ENCODE measurements at places on chromosomes 3 and 15.
A peak's percentile ranks its signal among the peaks of the same experiment; 100 is the strongest.

- peak; percentile 19 for DNase-seq
Observed at GRCh38 chr3:47716656-47717055, 65.0 kb downstream of the SMARCC1 start.

GRCh38 chr3:128094295-128095151, 29.1 kb downstream of the RUVBL1 start:
- no peak for DNase-seq

DNA sequence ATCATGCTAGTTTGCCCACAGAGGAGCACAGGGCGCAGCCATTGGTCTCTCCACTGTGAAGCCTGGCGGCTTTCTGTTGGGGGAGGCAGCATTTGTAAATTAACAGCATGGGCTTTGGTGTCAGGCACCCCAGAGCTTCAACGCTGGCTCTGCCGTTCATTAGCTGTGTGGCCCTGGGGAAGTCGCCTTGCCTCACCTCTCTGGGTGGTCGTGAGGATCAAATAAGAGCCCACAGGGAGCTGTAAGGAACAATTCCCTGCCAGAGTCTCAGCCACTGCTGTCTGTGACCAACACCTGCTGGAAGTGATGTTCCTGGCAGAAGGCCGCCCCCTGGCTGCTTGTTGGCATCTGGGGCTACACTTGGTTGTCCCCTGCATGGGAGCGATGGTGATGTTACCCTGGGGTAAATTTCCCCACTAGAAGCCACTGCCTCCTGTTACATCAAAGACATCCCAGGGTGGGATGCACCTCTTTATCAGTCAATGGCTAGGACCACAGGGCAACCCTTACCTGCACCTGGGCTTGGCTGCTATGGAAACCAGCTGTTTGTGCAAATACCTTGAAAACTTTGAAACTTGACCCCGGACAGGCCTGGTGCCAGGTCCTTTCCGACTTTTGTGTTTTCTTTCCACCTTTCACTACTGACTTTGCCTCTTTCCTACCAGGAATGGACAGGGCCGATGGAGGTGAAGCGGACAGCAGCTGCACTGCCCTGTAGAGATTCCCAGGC, 36.9 kb downstream of the DNASE1L3 start:
- peak; percentile 33 for DNase-seq

GRCh38 chr3:140341817-140342403, 336.0 kb upstream of the TRIM42 start:
- DNase-seq: no peak

DNA sequence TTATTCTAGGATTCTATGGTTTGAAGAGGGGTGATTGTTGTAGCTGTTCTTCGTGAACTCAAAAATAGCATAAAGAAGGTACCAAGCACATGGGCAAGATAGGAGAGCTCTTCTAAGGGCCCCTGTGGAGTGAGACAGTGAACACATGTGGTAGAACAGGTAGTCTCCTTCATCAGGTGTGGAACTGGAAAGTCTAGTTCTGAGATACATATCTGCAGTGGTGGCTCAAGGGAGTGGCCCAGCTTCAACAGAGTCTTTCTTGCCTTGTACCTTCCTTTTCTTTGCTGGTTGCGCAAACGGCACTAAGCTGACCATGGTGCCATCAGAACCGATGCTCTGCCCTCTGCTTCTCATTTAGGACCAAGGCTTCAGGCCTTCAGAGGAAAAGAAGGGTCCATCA, 65.2 kb downstream of the CERS3 start:
- no peak for DNase-seq

DNA sequence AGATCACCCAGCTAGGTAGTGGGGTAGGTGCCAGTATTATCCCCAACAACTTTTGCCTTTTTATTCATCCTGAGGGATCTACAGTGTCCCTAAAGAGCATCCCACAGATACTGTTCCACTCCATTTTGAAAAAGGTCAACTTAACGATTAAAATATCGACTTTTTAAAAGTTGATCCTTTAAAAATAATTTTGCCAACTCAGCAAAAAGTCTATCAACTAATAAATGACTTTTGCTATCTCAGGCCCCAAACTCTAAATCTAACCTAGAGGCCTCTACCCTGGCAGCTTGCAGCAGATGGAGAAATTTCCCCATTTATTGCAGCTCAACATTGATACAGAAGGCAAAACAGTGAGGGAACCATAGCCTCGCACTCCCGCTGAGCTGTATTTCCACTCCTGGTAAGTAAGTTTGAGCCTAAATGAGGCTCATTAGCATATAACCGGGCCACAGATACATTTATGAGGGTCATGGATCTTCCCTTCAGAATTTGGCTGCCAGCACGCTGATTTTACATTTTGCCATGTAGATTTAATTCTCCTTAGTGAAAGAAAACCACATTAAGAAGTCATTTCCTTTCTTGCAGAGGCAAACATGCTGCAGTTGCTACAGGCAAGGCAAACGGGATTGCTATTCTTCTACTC, 704.1 kb upstream of the CFAP20DC start:
- no peak for DNase-seq

DNA sequence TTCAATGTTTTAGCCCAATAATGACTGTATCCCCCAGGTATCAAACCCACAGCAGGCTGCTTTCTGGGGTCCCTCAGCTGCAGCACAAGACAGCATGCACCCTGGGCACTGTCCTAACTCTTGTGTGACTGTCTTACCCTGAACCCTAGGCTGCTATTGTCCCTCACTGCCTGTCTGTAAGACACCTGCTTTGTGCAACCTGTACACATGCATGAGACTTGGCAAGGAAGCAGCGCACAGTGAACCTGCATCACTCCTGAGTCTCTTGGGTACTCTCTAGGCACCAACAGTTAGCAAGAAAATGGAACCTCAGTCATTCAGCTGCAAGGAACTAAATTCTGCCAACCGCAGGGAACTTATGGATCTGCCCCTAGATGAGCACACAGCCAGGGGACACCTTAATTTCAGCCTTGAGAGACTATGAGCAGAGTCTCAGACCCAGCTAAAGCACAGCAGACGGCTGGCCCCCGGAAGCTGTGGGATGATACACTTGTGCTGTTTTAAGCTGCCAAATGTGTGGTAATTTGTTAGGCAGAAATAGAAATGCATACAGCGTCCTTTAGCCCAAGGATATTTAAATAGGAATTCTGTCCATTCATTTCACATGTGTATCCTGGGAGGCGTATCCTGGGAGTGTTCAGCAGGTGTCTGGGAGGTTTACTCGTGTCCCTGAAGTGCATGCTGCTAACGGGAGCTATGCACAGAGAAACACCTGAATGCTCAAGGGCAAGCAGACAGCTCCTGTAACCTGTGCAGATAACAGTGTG, 223.8 kb downstream of the KLF13 start:
- no peak for DNase-seq

- peak; percentile 12 for DNase-seq
Observed at GRCh38 chr3:73669260-73669659, 44.5 kb upstream of the PDZRN3 start.

GRCh38 chr3:61173676-61174075, 77.6 kb downstream of the FHIT start:
- DNase-seq: no peak

GRCh38 chr3:192929146-192929545, 11.5 kb upstream of the MB21D2 start:
- peak; percentile 36 for DNase-seq

DNA sequence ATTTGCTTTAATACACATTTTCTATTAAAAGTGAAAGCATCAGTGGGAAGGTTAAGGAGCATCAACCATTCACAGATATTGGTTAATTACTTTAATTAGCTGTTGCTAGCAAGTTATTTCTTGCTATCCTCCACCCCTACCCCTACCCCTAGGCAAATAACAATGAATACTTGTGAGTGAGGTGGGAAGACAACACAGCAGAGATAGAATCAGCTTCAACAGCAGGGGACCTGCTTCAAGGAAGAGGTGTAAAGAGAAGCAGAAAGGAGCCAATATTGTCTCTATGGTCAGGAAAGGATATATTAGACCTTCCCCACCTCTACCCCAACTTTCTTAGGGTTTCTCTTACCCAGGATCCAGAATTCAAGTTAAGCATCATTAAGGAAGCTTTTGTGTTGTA, 149.4 kb downstream of the SNRK start:
- no peak for DNase-seq

GRCh38 chr3:55637906-55638638, 151.0 kb upstream of the WNT5A start:
- DNase-seq: no peak

- peak; percentile 58 for DNase-seq
Observed at GRCh38 chr3:194315965-194316361, 35.2 kb downstream of the CPN2 start.

- DNase-seq: no peak
Observed at GRCh38 chr3:36250191-36250590, 130.1 kb upstream of the STAC start.

- DNase-seq: no peak
Observed at GRCh38 chr3:55426486-55426885, 60.6 kb downstream of the WNT5A start.

GRCh38 chr3:126413693-126414080, 19.0 kb downstream of the CFAP100 start:
- DNase-seq: no peak

- DNase-seq: no peak
Observed at GRCh38 chr3:125108833-125109535, 53.2 kb upstream of the HEG1 start.

DNA sequence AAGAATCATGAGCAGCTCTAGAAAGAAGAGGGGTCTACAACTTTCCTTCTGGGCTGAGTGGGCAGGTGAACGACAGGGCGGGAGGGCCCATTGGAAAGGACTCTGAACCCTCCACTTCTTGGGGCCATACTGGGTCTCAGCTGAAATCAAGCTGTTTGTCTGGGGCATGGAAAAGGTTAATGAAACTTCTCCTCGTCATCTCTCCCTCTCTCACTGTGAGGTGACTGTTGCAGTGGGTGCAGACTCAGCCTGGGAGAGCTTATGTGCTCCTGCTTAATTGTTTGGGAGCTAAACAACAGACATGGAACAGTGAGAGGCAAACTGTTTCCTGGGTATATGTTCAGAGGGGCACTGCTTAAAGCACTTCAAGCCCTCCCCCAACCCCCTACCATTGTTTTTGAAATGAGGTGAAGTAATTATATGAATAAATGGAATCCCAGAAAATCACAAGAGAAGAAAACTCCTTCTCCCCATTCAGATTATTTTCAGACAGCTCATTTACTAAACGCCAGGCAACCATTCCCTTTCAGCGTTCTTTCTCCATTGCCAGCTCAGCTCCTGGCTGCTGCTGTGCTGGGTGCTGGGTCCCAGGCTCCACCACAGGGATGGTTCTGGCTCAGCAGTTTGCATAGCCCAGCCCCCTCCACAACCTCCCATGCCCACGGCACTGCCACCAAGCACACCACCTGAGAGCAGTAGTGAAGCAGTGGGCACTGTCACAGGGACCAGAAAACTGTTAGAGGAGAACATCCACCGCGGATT, 444.9 kb upstream of the TBL1XR1 start:
- DNase-seq: no peak

- no peak for DNase-seq
Observed at GRCh38 chr3:152823781-152824180, 11.2 kb upstream of the P2RY1 start.

DNA sequence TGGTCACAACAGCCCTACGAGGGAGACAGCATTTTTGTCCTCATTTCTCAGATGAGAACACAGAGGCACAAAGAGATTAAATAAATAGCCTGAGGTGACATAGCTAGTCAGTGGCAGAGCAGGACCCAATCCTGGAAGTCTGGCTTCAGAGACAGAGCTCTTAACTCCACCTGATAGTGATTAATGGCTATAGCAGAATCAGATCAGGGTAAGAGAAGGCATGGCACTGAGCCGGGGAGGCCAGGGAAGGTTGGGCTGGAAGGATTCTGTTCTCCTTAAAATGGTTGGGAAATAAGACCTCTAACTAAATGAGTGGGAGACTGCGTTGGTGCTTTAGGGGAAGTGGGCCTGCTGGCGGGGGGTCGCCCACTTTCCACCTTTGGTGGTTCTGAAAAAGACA, 104.5 kb downstream of the VGLL4 start:
- no peak for DNase-seq

DNA sequence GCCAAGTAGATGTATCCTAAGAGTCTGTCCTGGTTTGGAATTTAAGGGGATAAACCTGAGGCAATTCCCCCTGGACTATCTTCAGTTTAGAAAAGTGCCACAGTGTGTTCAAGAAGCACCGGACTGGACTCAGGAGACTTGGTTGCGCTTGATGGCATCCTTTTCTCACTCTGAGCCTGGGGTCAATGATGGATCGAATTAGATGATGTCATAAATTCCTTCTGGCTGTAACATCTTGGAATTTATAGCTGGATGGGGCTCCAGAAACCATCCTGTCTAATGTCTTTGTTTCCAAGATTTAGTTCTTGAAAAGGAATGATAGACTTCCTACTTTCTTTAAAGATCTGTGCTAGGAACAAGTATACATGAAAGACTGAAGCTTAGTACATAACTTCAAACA, 280.6 kb downstream of the LPP start:
- no peak for DNase-seq

- peak; percentile 100 for DNase-seq
Observed at GRCh38 chr15:32855942-32856341, 138.1 kb downstream of the GREM1 start.

- DNase-seq: no peak
Observed at GRCh38 chr3:76715426-76715825, 324.5 kb upstream of the ROBO2 start.

GRCh38 chr15:80942746-80943565, 46.7 kb downstream of the MESD start:
- DNase-seq: no peak

GRCh38 chr3:53109891-53110771, 20.1 kb downstream of the RFT1 start:
- peak; percentile 90 for DNase-seq

- DNase-seq: peak; percentile 74
Observed at GRCh38 chr3:175192536-175192935, 333.4 kb downstream of the NAALADL2 start.

DNA sequence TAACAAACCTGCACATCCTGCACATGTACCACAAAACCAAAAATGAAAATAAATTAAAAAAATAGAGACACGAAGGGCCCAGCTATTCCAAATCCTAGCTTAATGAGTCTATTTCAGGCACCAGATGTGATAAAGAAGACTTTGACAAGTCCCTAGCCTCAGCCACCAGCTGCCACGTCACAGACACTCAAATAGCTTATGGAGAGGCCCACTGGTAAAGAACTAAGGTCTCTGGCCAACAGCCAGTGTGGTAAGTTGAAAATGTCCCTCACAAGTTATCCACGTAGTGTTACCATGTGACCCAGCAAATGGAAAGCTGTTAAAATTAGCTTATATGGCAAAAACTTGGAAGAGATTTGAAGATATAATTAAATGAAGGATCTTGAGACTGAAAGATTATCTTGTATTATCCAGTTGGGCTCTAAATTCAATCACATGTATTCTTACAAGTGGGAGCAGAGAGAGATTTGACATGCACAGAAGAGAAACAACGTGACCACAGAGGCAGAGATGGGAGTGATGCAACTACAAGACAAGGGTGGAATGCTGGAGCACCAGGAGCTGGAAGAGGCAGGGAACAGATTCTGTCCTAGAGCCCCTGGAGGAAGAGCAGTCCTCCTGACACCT, 10.9 kb downstream of the ACSBG1 start:
- DNase-seq: no peak

- no peak for DNase-seq
Observed at GRCh38 chr15:94228611-94229010, 2.8 kb upstream of the MCTP2 start.

- peak; percentile 19 for DNase-seq
Observed at GRCh38 chr3:65758876-65759598, 279.7 kb downstream of the MAGI1 start.

GRCh38 chr3:139310474-139310933, 33.3 kb upstream of the MRPS22 start:
- peak; percentile 76 for DNase-seq

Measured in cardiac fibroblast (primary cell).